ENCODE measurements at places on chromosomes 11 and 22.

- no peak for DNase-seq
- no peak overlapping the region for H3K27ac ChIP-seq
- no peaks in the 10 kb centered on the region for H3K36me3 ChIP-seq
- H3K4me1 ChIP-seq, result peaks cover 13% of the 10 kb centered on the region
Observed at GRCh38 chr11:34633640-34633989, 12.7 kb downstream of the EHF start.

DNA sequence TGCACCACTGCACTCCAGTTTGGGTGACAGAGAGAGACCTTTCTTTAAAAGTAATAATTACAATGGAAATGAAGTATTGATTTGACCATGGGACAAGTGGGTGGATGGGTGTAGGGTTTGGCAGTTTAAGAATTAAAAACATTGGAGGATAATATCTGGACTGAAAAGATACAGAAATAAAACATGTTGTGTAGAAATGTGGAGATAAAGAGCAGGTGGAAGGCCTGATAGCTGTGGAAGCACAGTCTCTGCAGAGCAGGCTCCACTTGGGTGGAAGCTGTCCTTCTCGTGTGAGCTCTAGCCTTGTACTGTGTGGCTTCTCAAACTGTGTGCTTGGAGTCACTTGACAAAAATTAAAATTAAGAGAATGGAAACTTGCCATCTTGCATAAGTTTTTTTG lies 25.6 kb downstream of the APLP2 start:
- DNase-seq, result no peak
- peaks cover 2% of the 10 kb centered on the region for H3K4me1 ChIP-seq
- no peak overlapping the region for H3K4me3 ChIP-seq
- H3K36me3 ChIP-seq, result no peaks in the 10 kb centered on the region
- H3K27ac ChIP-seq, result no peak overlapping the region

DNA sequence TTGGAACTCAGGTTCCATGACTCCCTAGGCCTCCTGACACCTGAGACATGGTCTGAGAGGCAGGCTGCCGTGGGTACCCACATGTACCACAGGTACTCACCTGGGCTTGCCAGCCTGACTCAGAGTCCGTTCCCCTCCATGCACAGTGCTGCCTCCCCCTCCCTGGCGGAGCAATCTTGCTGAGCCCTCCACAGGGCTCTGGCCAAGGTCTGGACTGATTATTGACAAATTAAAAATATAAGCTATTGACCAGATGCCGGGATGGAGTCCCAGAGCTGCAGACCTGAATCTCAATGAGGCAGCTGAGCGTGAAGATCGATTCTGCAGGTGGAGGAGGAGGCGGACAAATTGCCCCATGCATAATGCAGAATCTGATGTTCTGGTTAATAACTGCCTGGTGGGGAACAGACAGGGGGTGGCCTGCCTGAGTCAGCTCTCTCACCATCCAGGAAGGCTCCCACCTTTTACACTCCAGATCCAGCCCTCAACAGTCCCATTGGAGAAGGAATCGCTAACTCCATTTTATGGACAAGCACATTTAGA lies 422.7 kb downstream of the MIAT start:
- no peaks in the 10 kb centered on the region for H3K36me3 ChIP-seq
- H3K4me1 ChIP-seq, result no peaks in the 10 kb centered on the region
- no peak overlapping the region for H3K4me3 ChIP-seq
- no peaks in the 10 kb centered on the region for H3K27me3 ChIP-seq

- H3K4me1 ChIP-seq, result no peaks in the 10 kb centered on the region
- DNase-seq, result no peak
- H3K27me3 ChIP-seq, result no peaks in the 10 kb centered on the region
- no peaks in the 10 kb centered on the region for H3K36me3 ChIP-seq
Observed at GRCh38 chr11:81072273-81072672, 1631.4 kb upstream of the TENM4 start.

GRCh38 chr11:10125522-10126133 lies 168.4 kb downstream of the SBF2 start:
- H3K4me3 ChIP-seq, result no peak overlapping the region
- no peak overlapping the region for H3K27ac ChIP-seq
- no peaks in the 10 kb centered on the region for H3K4me1 ChIP-seq
- H3K36me3 ChIP-seq, result no peaks in the 10 kb centered on the region
- no peak for DNase-seq

- no peak overlapping the region for H3K4me3 ChIP-seq
- H3K27ac ChIP-seq, result no peak overlapping the region
- no peaks in the 10 kb centered on the region for H3K36me3 ChIP-seq
- peaks cover 5% of the 10 kb centered on the region for H3K4me1 ChIP-seq
- DNase-seq, result no peak
- peaks cover 3% of the 10 kb centered on the region for H3K27me3 ChIP-seq
Observed at GRCh38 chr11:73252577-73253191, 19.5 kb upstream of the P2RY6 start.

DNA sequence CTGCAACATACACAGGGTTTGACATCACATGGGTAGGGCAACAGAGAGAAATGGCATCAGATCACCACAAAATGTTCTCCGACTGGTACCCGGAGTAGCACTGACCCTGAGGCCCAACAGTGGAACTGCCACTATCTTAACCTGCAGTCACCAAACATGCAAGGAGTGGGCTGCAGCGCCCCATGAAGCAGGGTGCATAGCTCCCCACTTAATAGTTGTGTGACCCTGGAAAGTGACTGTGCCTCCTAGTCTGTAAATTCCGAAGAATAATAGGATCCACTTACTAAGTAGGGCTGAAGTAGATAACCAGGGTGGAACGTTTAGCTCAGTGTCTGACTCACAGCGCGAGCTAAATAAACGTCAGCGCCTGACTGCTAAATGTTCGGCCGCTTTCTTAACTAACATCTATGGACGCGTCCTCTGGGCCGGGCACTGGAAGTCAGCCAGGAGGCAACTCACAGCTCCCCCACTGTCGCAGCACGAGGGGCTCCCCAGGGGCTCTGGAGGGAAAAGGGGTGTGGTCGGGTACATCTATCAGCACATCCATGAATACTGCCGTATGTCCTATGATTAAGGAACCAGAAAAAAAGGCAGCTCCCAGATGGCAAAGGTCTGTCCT lies 777 bp downstream of the LTO1 start:
- H3K4me3 ChIP-seq, result peak overlapping the region; percentile 96
- peaks cover 8% of the 10 kb centered on the region for H3K27me3 ChIP-seq
- H3K27ac ChIP-seq, result peak overlapping the region; percentile 83
- H3K4me1 ChIP-seq, result peaks cover 21% of the 10 kb centered on the region

DNA sequence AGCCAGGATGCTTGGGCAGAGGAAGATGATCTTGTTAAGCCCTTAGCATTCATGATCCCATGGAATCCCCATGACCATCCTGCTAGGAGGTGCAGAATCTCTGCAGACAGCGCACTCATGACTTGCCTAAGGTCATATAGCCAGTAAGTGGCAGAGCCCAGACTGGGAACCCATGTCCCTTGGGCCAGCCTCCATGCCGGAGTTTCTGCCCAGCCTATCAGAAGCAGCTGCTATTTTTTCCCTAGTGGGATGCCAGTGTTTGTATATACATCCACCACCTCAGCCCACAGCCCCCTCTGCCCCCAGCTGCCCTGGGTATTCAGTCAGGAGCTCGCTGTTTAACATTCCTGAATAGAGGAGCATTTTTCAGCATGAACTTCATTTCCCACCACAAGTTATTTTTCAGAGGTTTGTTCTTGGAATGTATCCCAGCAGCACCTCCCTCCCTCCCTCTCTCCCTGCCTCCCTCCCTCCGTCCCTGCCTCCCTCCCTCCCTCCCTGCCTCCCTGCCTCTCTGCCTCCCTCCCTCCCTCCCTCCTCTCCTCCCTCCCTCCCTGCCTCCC lies 34.4 kb upstream of the SUSD2 start:
- no peaks in the 10 kb centered on the region for H3K27me3 ChIP-seq
- peaks cover 24% of the 10 kb centered on the region for H3K4me1 ChIP-seq
- H3K27ac ChIP-seq, result no peak overlapping the region
- H3K36me3 ChIP-seq, result peaks cover 30% of the 10 kb centered on the region
- DNase-seq, result no peak

- peaks cover 3% of the 10 kb centered on the region for H3K27me3 ChIP-seq
- no peak overlapping the region for H3K27ac ChIP-seq
- H3K36me3 ChIP-seq, result no peaks in the 10 kb centered on the region
- peak; percentile 29 for DNase-seq
Observed at GRCh38 chr11:111565114-111565720, 24.7 kb downstream of the LAYN start.

DNA sequence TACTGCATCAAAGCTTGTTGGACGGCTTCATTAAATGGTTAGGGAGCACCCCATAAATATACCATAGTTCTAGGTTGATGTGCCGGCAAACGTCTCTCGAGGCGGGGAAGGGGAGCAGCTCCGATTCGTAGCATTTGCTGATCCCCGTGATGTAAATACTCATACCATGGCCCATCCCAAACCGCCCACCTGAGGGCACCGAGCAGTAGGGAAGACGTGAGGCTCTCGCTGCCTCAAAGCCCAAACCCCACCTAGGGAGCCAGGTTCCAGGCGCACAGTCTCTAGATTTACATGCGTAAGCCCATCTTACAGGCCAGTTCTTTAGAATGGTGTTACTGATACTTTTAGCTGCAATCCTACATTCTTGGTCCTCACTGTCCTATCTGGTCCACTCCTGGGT lies 124.0 kb downstream of the FEZ1 start:
- DNase-seq, result no peak
- H3K27ac ChIP-seq, result no peak overlapping the region
- H3K4me3 ChIP-seq, result no peak overlapping the region
- H3K27me3 ChIP-seq, result peaks cover 26% of the 10 kb centered on the region
- no peaks in the 10 kb centered on the region for H3K36me3 ChIP-seq

DNA sequence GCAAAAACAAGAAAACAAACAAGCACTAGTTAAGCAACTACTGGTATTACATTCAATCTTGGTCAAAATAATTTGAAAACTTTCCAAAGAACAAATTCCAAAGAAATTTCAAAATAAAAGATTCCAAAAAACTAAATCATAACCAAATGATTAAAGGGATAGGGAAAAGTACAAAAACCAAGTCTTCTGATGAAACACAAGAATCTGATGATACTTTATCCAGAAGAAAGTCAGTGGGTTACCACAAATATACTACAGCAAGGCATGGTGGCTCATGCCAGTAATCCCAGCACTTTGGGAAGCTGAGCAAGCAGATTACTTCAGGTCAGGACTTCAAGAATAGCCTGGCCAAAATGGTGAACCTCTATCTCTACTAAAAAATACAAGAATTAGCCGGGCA lies 59.1 kb downstream of the NUP98 start:
- H3K4me1 ChIP-seq, result peaks cover 17% of the 10 kb centered on the region
- H3K4me3 ChIP-seq, result no peak overlapping the region
- no peaks in the 10 kb centered on the region for H3K27me3 ChIP-seq
- peaks cover 75% of the 10 kb centered on the region for H3K36me3 ChIP-seq
- no peak for DNase-seq

DNA sequence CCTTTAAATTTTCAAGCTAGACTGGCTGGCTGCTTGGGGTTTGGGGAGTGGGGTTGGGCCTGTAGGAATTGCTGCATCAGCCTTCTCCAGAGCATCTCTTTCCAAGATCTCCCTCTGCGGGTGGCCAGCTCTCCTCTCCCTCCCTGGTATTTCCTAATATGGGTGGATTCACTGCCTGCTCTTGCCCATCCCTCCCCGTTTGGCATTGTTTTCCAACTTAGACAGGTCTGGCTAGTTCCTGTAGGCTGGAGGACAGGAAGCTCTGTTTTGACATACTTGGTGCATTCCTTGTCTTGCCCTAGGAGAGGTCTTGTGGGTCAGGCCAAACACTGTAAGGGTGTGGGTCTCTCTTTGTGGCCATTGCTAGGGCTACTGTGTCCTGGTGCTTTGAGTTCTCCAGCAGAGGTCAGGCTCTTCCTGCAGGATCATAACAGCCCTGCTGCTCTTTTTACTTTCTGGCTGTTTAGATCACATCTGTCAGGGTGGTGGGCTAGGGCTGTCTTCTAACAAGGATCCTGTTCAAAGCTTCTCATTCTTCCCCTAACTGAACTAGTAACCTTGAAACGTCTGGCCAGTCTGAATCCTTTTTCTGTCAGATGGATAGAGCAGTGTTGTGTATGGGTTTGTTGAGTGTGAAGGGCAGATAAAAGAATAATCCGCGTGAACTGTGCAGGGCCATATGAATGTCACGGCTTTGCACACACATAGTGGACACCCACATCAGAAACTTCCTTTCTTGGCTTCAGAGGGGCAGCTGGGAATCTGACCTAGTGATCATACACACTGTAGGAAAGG lies 18.3 kb upstream of the MICALL1 start:
- DNase-seq, result no peak
- no peaks in the 10 kb centered on the region for H3K27me3 ChIP-seq
- H3K36me3 ChIP-seq, result peaks cover 55% of the 10 kb centered on the region
- H3K4me1 ChIP-seq, result peaks cover 1% of the 10 kb centered on the region
- no peak overlapping the region for H3K4me3 ChIP-seq
- no peak overlapping the region for H3K27ac ChIP-seq

GRCh38 chr11:8025816-8026215 lies 38.7 kb downstream of the EIF3F start:
- no peak overlapping the region for H3K4me3 ChIP-seq
- no peak overlapping the region for H3K27ac ChIP-seq
- no peaks in the 10 kb centered on the region for H3K36me3 ChIP-seq
- no peak for DNase-seq

- H3K4me1 ChIP-seq, result peaks cover 8% of the 10 kb centered on the region
- H3K27ac ChIP-seq, result no peak overlapping the region
- H3K4me3 ChIP-seq, result no peak overlapping the region
- no peak for DNase-seq
- H3K36me3 ChIP-seq, result no peaks in the 10 kb centered on the region
Observed at GRCh38 chr22:50323900-50324299, 2.9 kb downstream of the DENND6B start.

GRCh38 chr22:17810570-17811116 lies 36.4 kb upstream of the BID start:
- no peak for DNase-seq
- no peak overlapping the region for H3K27ac ChIP-seq
- H3K27me3 ChIP-seq, result no peaks in the 10 kb centered on the region
- H3K4me1 ChIP-seq, result no peaks in the 10 kb centered on the region
- peaks cover 8% of the 10 kb centered on the region for H3K36me3 ChIP-seq
- no peak overlapping the region for H3K4me3 ChIP-seq

- no peaks in the 10 kb centered on the region for H3K27me3 ChIP-seq
- peaks cover under 1% of the 10 kb centered on the region for H3K4me1 ChIP-seq
- no peak overlapping the region for H3K27ac ChIP-seq
- H3K4me3 ChIP-seq, result no peak overlapping the region
- peaks cover 6% of the 10 kb centered on the region for H3K36me3 ChIP-seq
- DNase-seq, result no peak
Observed at GRCh38 chr11:46523290-46523689, 70.5 kb downstream of the AMBRA1 start.

- no peak overlapping the region for H3K27ac ChIP-seq
- H3K4me3 ChIP-seq, result no peak overlapping the region
- no peaks in the 10 kb centered on the region for H3K27me3 ChIP-seq
- no peak for DNase-seq
- no peaks in the 10 kb centered on the region for H3K4me1 ChIP-seq
Observed at GRCh38 chr22:32858121-32858703, 56.7 kb downstream of the TIMP3 start.

GRCh38 chr11:1691026-1691877 lies 5.7 kb upstream of the KRTAP5-6 start:
- H3K36me3 ChIP-seq, result no peaks in the 10 kb centered on the region
- no peak overlapping the region for H3K4me3 ChIP-seq
- H3K4me1 ChIP-seq, result no peaks in the 10 kb centered on the region
- H3K27ac ChIP-seq, result no peak overlapping the region

Data from activated T-helper 2 cell treated with anti-CD3 and anti-CD28 coated beads, Interferon-gamma antibody, Interleukin-2, Interleukin-4, amounts not matched to agents 10 μg/mL and 5 μg/mL and 100 μg/mL, durations not matched to agents 14 hours and 24 hours and 36 hours (primary cell).